NCI-H1930 (cell line): ENCODE measurements at places on chromosomes 7 and 10.

DNA sequence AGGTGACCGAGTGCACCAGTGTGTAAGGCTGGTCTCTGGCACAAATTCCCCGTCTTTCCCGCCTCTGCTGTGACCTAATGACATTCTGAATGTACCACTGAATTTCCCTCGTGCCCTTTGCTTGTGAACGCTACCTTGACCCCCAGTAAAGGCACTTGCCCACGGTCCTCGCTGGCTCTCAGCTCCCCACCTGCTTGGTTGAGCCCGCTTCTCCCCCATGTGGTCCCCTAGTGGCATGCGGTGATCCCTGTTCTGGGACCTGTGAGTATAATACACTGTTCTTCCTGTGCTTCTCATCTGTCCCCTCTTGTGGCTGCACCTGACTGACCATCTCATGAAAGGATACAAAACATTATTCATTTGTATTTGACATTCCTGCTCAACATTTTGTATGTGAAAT, 495.7 kb downstream of the INHBA start:
- DNase-seq: no peak

GRCh38 chr10:59176241-59177030, at the start of gene PHYHIPL:
TSS of gene PHYHIPL (plus strand) at chr10:59176643. CDS start at chr10:59176854, 211 bp downstream.
- DNase-seq: peak; percentile 70

GRCh38 chr10:79164075-79164474, 95.3 kb downstream of the ZMIZ1 start:
- no peak for DNase-seq

GRCh38 chr10:113430634-113431397, 122.0 kb upstream of the HABP2 start:
- DNase-seq: no peak

DNA sequence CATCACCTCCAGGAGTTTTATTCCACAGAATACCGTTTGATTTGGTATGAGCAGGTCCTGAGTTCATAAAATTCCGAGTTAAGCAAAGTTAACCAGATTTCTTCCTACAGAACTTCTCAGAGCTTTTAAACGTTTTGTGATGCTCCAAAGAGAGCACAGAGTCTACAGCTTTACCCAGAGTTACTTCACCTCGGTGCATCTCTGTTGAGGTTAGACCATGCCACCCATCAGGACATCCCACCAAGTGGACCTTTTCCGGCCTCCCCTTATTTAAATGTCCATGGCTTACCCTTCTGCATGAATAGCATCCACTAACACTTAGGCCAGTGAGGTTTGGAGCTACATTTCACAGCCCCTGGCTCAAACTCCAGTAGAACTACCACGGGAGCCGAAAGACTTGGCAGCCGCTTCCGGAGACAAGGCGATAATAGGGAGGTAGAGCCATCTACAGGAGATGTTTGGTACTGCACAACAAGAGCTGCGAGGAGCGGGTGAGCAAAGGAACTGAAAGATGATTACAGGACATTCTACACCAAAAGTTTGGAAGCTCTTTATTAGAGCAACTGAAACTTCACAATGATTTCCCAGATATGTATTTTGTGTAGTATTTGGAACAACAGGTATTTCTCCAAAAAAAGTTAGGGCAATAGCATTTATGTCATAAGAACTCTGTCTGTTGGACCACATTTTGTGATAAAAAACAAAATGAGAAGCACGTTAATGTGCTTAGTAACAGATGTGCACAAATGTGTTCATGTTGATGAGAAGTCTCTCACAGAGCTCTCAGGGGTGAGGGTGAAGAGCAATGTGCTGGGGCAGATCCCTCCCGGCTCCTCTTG, 174.7 kb downstream of the HERPUD2 start:
- DNase-seq: peak; percentile 22

DNA sequence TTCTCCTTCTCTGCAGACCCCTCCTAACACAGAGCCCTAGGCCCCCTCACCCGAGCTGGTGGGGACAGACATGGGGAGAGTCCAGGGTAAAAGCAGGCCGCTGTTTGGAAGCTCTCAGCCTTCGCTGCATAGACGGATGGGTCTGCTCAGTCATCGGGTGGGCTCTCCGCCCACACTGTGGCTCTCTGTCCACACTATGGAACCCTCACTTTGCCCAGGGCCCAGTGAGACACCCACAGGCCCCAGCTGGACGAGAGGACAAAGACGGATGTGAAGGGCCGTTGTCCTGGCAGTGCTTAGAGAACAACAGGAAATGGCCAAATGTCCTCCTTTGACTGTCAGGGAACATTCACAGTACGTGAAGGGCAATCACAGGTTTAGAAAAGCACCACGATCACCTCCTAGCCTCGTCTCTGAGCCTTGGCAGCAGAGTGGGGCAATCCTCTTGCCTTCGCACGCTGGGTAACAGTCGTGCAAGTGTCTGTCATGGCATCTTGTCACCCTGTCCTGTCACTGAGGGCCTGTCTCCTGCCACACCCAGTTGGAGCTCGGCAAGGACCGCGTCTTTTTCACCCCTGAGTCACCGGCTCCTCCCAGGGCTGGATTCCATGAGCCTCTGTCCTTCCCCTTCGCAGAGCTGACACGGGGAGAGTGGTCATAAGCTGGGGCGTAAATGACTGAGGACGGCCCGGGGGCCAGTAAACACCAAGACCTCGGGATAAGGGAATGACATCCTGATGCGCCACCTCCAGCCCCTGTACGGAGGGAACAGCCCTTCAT, 80.6 kb downstream of the PRKAG2 start:
- DNase-seq: no peak

DNA sequence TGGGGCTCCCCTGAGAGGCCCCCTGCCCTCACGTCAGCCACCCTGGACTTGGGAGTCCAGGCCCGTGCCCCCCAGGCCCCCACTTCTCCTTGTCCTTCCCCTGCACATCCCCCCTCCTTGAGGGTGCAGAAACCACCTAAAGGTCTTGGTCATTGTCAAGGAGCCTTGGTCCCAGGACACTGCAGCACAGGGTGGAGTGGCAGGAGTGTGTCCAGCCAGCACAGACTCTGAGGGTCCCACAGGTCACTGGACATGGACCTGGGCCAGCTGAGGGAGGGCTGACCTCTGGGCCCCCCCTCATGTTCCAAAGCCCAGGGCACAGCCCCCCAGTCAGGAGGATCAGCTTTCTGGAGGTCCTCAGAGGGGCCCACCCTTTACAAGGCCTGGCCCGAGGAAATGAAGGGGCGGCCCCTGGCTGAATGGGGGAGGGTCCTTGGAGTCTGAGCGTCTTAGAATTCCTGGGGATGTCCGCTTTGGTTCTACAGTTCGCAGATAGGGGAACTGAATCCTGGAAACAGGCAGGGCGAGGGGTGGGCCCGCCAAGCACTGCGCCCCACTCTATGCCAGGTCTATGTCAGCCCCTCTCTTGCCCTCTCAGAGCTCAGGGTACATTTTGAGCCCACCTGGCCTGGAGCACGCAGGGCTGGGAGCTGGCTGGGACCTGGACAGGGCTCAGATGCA, 54.0 kb downstream of the PWWP2B start:
- no peak for DNase-seq

- DNase-seq: peak; percentile 37
These were observed 296.8 kb upstream of the CACNA2D1 start for GRCh38 chr7:82740246-82740848.

DNA sequence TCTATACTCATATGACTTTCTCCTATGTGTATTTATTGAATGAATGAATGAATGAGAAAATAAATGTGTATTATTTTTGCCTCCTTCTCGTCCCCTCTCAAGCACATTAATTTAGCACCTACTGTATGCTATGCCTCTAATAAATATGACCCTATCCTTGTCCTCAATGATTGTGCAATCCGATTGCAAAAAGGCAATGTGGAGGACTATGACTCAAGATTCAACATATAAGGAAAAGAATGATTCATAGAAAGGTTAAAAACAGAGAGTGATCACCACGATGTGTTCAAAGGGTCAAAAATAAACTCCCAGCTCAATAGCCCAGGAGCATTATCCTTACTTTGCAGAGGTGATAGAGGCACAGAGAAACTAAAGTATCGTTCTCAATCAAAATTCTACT, 322.8 kb upstream of the SORCS1 start:
- DNase-seq: no peak

DNA sequence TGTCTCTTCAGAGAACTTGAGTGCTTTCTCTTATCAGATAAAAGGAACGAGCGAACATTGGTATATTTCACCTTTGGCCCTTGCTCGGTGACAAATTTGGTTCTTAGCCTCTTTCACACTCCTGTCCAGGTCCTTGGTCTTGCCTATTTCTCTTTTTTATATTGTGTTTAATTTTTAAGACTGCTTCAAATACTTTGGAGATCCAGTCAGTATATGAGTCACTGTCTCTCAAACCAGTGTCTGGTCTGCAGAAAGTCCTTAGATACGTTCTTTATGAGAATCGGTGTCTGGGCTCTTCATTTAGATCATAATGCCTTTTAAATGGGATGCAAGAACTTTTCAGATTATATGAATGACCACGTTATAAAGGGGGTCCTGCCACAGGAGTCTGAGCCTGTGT, 55.0 kb downstream of the PIK3AP1 start:
- DNase-seq: no peak

DNA sequence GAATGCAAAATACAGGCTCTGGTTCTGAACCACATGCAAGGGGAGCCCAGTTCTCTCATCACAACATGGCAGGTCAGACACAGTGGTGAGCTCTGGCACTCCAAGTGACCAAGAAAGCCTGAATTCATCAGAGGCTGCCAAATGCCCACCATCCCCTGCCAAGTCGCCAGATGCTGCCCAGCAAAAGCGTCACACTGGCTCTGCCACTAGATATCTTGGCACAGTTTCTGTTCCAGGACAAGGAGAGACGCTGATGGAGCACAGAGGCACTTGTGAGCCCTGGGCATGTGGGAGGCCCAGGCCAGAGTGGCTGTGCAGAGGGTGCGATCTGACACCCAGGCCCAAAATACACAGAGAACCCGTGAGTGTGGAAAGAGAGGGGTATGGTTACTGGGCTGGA, 57.8 kb downstream of the GAD2 start:
- DNase-seq: no peak

- DNase-seq: no peak
These were observed 372.4 kb downstream of the SUGCT start for GRCh38 chr7:40507166-40507565.

DNA sequence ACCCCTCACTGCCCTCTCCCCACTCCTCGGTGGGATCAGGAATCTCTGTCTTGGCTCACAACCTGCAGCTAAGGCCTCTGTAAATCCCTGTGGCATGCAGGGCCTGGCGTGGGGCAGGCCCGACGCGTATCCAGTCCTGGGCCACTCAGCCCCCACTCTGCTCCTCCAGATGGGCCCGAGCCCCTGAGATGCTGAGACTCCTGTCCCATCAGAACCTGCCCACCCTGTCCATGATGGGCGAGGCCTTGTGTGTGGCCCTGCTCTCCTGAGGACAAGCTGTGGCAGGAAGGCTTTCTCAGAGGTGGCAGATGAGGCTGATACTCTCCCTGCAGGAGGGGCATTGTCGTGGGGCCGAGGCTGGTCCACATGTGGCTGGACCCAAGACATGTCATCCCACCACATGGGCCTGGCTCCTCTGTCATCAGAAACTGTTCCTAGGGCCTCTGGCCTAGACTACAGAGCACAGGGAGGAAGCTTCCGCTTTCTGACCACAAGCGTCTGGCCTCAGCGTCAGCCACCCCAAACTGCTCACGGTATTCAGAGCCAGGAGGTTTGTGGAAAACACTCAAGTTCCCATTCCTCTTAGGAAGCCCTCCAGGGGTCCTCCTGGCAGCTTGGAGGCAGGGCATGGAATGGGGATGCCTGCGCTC, 6.0 kb downstream of the ALOX5 start:
- no peak for DNase-seq

DNA sequence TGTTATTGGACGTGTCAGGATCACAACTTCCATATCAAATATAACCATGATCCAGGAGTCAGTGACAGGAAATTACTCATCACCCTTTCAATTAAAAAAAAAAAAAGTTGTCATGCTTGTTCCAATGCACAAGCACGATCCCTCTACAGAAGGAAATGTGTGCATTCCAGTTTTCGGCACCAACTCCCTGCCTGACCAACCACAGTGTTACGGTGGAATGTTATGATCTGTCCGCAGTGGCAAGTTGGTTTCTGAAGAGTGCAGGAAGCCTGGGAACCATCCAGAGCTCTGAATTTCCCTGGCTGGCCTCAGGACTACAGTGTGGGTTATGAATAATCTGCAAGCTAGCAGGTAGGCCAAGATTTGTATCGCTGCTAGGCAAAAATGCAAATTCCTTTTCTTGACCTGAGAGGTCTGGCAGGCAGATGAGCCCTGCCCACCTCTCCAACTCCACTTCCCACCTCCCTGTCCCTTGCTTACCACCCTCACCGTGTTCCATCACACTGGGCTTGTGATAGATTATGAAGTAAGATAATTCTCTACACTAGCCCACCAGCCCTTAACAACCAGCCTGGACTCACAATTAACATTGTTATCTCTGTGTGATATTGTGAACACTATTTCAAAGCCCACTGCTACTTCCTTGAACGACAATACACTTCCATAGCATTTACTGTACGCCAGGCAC, 20.4 kb downstream of the FRMPD2 start:
- DNase-seq: no peak

DNA sequence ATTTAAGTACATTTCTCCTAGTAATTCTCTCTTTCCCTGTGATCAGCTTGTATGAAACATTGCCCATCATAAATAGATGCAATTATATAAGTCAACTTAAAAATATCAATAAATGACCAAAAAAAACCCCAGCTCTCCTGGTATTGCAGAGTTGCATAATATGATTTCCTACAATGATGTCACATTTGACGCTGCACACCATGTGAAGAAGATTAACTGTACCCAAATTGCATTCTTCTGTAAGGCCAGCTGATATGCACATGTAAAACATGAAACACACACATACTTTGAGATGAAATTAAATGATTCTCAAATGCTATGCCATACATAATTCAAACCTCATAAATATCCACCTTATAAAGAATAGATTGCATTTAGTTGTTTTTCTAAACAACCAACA, 115.5 kb downstream of the AGMO start:
- no peak for DNase-seq

DNA sequence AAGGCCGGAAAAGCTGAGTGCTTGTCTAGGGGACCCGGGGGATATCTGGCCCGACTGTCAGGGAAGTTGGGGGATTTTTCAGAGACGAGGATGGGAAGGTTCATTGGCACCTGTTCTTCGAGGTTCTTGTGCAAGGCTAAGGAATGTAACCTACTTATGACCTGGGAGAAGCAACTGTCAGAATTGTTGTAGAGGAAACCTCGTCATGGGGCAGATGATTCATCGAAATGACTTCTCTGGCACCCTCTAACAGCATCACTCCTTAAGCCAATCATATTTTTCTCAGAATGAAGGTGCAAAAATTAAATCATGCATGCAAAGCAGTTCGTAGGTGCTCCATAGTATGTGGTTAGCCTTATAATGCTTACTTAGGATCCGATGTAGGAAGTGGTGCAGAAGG, 58.6 kb downstream of the PLXDC2 start:
- no peak for DNase-seq

- no peak for DNase-seq
These were observed 19.8 kb upstream of the FAM133B start for GRCh38 chr7:92609921-92610518.

DNA sequence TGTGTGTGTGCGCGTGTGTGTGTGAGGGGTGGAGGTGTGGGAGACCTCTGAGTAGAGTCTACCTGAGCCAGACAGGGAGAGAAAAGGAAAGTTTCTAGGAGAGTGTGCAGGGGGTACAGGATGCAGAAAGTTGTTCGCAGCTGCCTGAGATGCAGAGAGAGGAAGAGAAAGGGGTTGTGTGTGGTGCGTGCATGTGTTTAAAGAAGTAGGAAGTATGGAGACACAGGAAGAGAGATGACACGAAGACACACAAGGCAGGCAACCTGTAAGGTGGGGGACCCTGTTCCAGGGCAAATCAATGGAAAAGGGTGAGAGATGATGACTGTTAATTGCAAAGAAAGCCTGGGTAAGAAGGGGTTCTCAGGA, 52.2 kb downstream of the C10orf105 start:
- no peak for DNase-seq
